Activated CD4-positive, CD25-positive, alpha-beta regulatory T cell (primary cell): ENCODE measurements at places on chromosomes 7 and 10.

DNA sequence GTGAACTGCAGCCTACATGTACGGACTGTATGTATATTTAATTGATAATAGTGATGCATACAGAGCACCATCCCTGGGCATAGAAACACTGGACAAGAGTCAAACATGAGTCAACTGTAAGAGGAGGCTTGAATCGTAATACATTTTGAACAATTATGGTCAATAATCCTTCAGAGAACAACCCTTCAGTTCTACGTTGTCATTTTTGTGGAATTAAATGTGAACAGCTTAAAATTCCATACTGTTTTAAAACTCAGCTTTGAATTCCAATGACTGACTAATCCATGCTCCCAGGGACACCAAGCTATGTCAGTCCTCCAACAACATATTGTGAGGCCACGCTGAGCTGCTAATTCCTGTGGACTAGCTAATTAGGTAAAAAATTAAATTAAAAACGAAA is 41.5 kb upstream of the KMT2E start:
- DNase-seq: no peak

GRCh38 chr10:58322072-58322834 is 12.6 kb upstream of the UBE2D1 start:
- no peak for DNase-seq

DNA sequence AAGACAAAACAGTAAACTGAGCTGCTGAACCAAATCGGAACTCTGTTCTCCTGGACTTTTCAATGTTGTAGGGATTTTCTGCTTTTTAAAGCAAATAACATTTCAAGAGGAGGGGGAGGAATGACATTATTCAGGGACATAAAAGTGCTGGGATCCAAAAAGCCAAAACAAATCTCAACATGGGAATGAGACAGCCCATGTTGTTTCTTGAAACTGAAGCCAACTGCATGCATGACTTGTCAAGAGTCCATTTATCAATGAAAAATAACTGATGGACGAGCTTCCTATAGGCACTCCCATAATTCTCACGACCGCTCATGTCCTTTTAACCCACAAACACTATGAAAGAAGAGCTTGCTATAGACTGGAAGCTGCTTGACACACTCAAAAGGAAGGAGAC is 27.8 kb downstream of the FAM53B start:
- DNase-seq: no peak

- DNase-seq: no peak
These were observed 51.1 kb upstream of the EBF3 start for GRCh38 chr10:130015075-130015695.

DNA sequence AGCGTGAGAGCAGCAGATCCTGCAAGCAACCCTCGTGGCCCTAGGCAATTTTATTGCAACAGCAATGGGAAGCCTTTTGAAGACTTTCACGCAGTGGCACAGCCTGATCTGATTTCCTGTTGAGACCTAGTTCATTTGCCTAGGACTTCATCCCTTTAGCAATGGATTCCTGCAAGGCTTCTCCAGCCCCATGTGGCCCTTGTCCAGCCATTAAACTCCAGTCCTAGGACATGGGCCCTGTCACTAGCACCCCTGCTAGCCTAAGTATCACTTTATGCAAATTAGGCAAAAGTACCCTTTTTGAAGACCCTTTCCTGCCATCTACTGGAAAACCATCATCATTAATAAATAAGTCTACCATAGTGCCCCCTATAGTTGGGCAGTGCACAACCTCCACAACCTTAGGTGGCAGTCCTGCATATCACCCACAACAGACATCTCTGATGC is 379.4 kb downstream of the GALNT17 start:
- DNase-seq: no peak

- no peak for DNase-seq
These were observed 185.8 kb downstream of the USP6NL start for GRCh38 chr10:11425676-11426075.

GRCh38 chr7:71733107-71733870 is 601.3 kb downstream of the GALNT17 start:
- DNase-seq: peak; percentile 3

DNA sequence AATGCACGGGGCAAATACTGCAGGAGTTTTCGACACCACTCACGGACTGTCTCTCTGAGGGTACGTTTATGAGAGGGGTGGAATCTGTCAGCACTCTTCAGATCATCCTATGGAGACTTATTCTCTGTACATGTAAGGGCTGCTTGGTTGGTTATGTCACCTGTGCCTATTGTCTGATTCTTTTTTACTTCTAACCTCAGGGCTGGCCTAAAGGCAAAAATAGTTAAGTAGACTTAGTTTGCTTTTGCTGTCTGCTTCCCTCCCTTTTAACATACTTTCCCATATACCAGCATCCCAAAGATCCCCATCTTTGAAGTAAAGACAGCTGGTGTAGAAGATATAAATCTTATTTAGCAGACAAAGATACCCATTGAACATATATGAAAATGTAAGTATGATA is 105.9 kb downstream of the PRKG1 start:
- no peak for DNase-seq

- no peak for DNase-seq
These were observed 98.2 kb downstream of the ANLN start for GRCh38 chr7:36487756-36488336.

DNA sequence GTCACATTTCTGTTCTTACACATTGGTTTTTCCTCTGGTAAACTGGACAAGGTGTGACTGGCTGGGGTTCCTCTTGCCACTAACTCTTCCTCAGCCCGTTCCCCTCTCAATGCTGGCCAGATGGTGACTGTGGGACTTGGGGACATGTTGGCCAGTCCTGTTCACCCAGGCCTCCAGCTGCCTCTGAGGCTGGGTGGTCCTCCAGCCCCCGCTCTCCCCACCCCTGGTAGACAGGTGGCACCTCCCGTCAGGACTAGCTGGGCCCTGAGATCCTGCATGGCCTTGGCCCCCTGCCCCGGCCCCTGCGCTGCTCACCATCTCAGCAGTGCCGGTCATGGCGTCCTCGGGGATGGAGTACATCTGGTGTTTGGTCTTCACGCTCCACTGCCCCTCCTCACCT is 10.8 kb upstream of the MYL7 start:
- no peak for DNase-seq

GRCh38 chr7:124412531-124412930 is 353.1 kb downstream of the GPR37 start:
- no peak for DNase-seq

DNA sequence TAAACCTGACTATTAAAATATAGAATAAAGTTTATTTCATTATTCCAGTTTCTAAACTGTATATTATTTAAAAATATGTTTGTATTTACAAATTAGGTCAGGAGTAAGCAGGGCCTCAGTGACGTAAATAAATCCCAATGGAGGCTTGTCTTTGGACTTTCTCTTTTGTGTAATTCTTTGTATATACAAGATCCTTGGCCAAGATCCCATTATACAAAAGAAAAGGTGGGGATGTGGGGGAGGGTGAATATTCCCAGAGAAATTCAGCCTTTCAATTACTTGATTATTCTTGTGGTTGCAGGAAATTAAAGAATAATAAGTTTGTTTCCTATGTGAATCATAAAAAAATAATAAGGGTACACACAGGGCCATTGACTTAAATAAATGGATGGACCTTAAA is 178.7 kb upstream of the PRPS1L1 start:
- no peak for DNase-seq

DNA sequence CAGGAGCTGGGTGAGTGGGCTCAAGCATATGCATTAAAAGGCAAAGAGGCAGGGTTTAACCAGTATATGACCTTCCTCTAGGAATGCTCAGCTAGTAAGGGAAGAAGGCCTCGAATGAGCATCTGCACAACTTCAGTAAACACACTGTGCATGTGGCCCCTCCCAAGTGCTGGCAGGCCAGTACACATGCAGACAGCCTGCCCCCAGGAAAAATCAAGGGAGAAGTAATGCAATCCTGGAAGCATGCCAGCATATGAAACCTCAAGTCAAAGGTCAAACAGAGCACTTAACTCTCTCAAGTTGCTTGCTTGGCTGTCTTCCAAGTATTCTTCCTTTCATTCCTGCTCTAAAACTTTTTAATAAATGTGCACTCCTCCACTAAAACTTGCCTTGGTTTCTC is 208.4 kb downstream of the ACTR3B start:
- no peak for DNase-seq

GRCh38 chr10:92278996-92279696 is 11.7 kb downstream of the CPEB3 start:
- DNase-seq: no peak

- DNase-seq: no peak
These were observed 114.6 kb downstream of the NRBF2 start for GRCh38 chr10:63247771-63248170.

GRCh38 chr10:58843760-58844159 is 331.1 kb downstream of the BICC1 start:
- no peak for DNase-seq

DNA sequence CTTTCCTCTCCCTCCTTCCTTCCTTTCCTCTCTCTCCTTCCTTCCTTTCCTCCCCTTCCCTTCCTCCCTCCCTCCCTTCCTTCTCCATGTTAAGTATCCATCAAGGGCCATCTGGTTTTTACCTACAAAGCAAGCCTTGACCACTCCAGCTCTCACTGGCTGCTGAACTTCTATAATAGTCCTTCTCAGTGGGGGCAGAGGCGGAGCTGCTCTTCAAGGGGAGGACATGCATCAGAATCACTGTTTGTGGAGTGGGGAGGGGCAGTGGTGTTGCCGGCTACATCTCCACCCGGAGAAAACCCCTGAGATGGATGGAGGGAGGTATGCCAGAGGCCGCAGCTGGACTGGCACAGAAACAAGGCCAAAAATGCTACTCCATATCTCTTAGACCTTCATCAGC is 25.9 kb downstream of the LAMB1 start:
- DNase-seq: no peak

DNA sequence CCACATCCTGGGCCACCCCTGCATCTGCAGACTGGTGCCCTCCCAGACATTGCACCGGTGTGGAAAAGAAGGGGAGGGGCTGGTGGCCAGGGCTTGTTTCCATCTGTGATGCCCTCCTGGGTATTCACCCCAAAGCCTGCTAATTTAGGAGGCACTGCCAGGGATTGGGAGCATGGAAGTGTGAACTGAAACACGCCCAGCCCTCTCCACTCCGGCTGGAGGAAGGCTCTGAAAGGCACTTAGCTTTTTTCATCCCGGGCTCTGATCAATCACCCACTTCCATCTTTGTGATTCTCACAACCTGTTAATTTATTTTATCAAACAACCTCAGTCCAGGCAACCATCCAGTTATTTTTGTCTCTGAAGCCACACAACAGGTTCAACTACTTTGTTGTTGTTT is 20.9 kb upstream of the CPXM2 start:
- DNase-seq: no peak

DNA sequence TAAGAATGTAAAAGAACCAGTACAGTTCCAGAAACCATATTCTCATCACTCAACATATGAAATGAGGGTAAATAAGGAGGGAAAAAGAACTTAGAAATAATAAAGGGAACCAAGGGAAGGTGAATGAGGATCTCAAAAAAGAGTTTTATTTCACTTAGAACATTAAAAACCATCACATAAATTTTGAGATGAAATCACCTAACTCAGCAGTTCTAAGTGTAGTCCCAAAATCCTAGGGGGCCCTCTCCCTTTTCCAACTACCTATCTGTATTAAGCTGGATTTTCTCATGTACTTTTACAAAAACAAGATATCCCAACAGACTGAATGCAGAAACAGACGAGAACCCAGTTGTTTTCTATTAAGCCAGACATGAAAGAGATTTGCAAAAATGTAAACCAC is 3.2 kb downstream of the ZCWPW1 start:
- DNase-seq: no peak

GRCh38 chr7:88670536-88670935 is 89.0 kb upstream of the ZNF804B start:
- DNase-seq: no peak

DNA sequence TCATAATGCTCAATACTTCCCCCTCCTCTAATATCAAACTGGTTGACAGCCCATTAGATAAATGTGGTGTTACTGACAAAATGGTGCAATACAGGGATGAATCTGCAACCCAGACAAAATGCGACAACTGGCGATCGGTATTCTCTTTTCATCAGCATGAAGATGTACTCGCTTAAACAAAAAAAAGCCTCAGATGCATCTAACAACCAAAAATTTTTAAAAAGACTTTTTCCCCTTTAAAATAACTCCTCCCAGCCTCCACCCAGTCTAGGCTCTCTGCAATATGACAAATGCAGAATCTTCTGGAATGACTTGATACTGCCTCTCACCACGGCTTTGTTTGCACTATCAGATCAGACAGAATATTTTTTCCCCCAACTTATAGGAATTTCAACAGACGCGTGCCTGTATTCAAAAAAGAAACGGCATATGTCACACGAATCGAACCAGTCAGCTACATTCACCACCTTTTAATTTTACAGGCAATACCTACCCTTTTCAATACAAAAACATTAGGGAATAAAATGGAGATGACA is 1.2 kb downstream of the YWHAG start:
- no peak for DNase-seq

DNA sequence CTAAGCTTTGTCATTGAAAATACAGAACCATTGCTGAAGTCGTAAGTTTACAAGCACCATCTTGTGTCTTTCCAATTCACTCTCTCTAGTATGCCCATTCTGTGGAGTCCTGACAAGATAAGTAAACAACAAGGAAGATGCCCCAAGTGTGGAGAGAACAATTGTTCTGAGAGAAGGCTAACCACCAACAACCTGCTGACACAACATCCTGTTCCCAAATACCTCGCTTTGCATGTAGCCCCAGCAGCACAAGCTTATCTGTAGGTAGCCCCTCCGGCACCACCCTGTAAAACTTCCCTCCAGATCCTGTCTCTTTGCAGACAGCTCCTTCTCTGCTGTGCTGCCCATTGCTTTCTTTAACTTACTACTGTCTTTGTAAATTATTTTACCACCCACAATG is 233.3 kb upstream of the AOAH start:
- DNase-seq: no peak

GRCh38 chr7:69656890-69657289 is 58.6 kb downstream of the AUTS2 start:
- no peak for DNase-seq

- no peak for DNase-seq
These were observed 7.7 kb upstream of the NDST2 start for GRCh38 chr10:73819081-73819480.

- no peak for DNase-seq
These were observed 141.8 kb upstream of the FGFR2 start for GRCh38 chr10:121740069-121740468.

- no peak for DNase-seq
These were observed 59.6 kb upstream of the GNA12 start for GRCh38 chr7:2903682-2904162.

GRCh38 chr7:33640741-33641140 is 264.6 kb upstream of the BMPER start:
- no peak for DNase-seq
